ENCODE measurements at places on chromosomes 11 and 22. TPM values are rescaled to one million over a fixed set of nuclear protein-coding genes. Genes with fewer than 3 reads are reported as not detected.

Gene PRR33
- not detected for total RNA-seq

Gene TST
- 65.7 TPM for total RNA-seq

Gene CD44
- total RNA-seq = 3.1 TPM

Gene GGT1
- total RNA-seq = 11.3 TPM

Gene MS4A1
- total RNA-seq = not detected

Gene KCNK4
- total RNA-seq = not detected

Gene SPINDOC
- total RNA-seq = 9.2 TPM

Gene SERPIND1
- total RNA-seq = not detected

Gene MS4A12
- not detected for total RNA-seq

Gene CARS1
- 33.4 TPM for total RNA-seq

Gene CEP126
- total RNA-seq = 2.1 TPM

Gene TXN2
- total RNA-seq = 17.3 TPM

Gene CLNS1A
- total RNA-seq = 95.7 TPM

Gene PYGM
- 0.26 TPM for total RNA-seq

Gene OR51B4
- total RNA-seq = not detected

Measured in dermis lymphatic vessel endothelial cell (primary cell).